ENCODE measurements at places on chromosomes 16 and 17. TPM values are rescaled to one million over a fixed set of nuclear protein-coding genes. Genes with fewer than 3 reads are reported as not detected.
A peak's percentile ranks its signal among the peaks of the same experiment; 100 is the strongest.

Gene RPTOR
- total RNA-seq: 35.5 TPM

Gene GH2
- not detected for total RNA-seq

GRCh38 chr17:70276906-70277305, 107.6 kb downstream of the KCNJ2 start:
- DNase-seq: peak; percentile 22

- peak; percentile 28 for DNase-seq
Measured at GRCh38 chr16:31508706-31509195, 560 bp upstream of the RUSF1 start.

GRCh38 chr17:27741361-27741861, 58.9 kb downstream of the NOS2 start:
- peak; percentile 16 for DNase-seq
